ENCODE measurements at places on chromosomes 2 and 18.

DNA sequence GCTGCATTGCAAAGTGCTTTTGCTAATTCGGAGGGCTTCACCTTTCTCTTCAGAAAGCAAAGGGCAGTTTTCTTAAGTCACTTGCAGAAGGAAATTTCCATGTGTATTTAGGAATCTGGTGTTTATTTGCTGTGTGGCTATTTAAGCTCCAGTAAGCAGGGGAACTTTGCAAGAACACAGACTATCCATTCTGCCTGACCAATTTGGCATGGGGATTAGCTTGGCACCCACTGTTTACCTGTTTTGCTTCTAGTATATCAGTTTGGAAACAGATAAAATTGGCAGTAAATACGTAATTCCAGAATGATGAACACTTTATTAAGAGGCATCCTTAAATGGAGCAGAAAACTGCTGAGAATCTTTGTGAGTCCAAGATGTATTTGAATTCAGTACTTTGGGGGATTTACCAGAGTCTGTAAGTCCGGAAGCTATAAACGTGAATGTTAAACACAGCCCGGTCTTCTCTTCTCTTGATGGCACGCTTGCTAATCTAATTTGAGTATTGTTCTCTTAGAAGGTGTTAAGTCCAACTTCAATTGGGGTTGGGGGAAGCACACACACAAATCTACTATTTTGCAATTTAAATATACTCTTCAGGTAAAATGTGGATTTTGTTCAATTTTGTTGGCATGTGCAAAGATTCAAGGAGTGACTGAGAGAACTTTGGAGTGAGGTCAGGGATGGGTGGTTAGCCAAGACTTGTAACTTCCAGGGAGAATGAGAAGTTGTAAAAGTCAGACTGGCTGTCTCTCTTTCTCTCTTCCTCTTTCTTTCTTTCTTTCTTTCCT lies 650 bp downstream of the ACKR3 start:
- peak; percentile 9 for DNase-seq

DNA sequence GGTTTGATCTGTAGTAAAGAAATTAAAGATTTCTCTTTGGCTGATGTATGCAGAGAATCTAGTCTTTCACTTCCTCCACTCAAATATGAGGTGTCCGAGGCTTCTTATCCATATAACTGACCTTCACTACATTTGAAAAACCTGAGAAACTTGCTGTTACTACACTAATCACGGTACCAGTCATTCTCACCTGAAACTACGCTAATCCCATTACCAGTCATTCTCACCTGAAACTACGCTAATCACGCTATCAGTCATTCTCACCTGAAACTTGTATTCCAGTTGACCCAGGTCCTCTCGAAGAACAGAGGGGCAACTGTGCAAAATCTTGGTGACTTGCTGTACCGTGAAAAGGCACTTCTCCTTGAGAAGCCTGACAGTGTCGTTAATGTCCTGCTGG lies 5.1 kb downstream of the MTERF4 start:
- peak; percentile 24 for DNase-seq

DNA sequence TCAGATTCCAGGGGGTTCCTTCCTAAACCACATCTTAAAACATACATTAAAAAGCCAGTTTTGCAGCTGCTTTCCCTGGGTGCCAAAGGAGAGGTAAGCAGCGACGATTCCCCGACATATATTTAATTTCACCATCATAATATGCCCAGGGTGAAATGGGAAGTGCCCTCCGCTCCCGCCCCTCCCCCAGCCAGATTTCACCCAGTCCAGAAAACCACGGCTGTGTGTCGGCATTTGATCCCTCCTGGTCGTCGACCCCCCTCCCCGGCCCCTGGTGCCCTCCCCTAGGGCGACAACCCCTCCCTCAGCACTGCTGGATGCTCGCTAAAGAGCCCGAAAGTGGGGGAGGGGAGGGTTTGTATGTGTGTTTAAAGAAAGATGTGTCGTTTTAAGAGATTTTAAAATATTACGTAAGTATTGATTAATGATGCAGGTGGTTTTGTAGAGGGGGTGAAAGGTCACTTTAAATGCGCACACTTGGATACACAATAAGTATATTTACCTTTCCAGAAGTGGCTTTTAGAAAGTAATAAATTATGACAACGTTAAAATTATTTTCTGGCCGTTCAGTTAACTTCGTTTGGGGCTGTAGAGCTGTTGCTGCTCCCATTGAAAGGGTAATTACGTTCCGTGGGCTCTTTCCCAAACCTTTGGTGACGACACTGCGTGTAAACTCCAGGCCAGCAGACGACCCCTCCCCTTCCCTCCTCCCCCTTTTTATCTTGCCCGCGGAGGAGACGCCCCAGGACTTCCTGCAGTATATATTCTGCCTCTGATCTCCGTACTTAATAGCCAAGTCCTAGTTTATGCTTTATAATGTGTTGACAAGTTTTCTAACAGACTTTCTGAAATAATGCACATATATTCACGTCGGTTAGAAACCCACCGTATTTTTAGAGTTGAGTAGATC lies 3.4 kb upstream of the BCL11A start:
- DNase-seq: no peak

DNA sequence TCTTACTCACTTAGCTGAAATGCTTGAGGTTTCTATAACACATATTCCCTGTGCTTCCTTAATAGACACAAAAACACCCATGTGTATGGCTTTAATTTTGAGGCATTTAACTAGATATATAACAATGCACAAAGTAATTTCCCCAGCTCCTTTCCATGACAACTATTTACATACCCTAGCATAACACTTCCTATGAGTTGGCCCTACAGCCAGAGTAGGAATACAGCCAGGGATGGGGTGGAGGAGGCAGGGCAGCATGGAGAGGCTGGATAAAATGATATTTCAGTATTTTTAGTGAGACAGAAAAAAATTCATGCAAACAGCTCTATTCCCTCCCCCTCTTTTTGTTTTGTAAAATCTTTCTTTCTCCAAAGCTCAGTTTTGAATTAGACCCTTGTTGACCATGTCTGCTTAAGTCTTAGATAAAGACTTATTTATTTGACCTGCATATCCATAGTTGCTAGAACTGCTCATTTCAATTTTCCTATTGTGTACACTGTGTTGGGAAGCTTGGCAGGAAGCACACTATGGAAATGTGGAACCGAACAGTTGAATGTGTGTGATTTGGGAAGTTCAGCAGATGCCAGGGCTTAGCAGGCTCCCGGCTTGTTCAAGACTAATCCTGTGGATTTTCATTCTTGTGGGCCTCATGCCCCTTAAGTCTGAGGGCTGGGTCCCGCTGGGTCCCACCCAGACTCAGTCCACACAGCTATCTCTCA lies 11.2 kb upstream of the B3GNT2 start:
- DNase-seq: no peak

DNA sequence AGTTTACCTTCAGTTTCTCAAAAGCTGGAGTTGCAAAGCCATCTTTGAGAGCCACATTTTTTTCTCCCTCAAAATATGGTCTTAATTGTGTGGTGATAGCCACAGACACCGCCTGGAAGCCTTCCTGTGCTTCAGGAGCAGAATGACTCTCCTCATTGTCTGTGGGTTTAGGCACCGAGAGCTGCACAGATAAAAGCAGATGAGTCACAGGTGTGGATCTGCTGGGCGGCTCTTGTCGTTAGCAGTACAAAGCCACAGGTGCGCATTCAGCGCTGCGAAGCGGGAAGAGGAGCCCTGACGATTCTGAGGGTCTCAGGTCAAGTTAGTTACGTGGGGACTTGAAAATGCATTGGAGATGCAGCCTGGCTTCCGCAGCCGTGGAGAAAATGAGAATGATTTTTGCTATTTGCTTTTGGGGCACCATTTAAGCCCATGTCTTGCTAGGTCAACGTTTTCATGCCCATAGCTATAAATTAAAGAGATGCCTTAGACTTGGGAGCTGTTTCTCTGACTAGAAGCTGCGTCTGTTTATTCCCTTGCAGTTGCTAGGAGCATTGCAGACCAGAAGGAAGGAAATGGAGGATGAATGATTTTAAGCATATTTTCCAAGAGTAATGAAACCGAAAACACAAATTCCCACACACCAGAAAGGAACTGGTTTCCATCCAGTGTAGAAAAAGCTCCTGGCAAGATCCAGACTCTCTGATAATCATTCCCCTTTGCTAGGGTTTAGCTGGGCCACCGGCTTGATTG lies 51.5 kb downstream of the KLHL29 start:
- DNase-seq: peak; percentile 46

GRCh38 chr2:182197529-182197928 lies 211.9 kb downstream of the PPP1R1C start:
- no peak for DNase-seq

DNA sequence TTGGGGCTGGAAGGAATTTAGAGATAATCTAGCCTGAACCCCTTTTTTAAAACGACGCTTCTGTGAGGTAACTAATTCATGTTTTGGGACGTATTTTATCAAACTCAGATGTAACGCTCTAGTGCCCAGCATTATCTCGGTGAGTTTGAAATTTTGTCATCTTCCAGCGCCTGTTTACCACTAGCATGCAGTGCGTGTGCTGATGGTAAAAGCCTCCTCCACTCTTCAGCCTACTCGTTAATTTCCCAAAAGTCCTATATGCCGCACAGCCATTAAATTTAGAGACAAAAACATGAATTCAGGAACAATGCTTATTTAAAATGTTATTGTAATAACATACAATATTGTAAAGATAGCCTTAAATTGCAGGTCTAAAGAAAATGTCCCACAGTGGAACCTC lies 2.8 kb downstream of the ZCCHC2 start:
- no peak for DNase-seq

DNA sequence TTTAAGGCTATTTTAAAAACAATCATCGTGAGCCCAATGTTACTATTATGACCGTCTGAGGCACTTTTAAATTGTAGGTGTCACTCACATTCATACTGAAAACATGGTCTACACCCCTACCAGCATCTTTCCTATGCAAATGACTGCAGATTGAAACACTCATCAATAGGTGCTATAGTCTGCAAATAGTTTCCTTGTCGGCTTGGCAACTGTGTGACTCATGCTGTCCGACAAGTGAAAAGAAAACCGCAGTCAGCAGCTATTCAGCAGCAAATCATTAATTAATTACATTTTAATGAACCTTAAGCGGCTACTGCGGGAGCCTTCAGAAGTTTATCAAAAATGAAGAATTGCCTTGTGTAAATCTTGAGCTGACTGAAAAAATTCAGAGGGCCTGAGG lies 134.4 kb downstream of the FIGN start:
- no peak for DNase-seq

DNA sequence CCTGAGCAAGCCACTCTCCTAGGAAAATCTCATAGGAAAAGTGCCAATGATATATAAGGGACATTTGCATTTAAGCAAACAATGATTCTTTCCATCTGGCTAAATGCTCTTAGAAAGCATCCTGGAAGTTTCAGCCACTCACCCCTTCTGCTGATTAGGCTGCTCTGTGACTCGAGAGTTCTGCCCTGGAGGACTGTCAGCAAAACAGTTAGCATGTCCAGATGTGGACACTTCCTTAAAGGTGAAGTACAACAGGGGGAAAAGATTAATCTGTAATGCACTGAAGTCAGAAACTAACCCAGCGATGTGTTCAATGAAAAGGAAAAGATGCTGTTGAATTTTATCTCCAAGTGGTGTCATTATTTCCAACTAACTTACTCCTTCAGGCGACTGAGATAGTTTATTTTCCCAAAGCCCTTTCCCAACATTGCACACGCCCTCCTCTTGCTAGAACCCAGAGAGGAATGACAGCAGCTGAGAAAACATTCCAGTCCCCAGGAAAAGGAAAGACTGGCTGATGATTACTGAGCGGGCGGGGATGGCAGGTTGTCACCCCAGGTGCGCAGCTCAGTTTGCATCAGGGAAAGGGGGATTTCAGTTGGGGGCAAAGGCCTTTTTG lies 214.0 kb downstream of the SS18 start:
- no peak for DNase-seq

DNA sequence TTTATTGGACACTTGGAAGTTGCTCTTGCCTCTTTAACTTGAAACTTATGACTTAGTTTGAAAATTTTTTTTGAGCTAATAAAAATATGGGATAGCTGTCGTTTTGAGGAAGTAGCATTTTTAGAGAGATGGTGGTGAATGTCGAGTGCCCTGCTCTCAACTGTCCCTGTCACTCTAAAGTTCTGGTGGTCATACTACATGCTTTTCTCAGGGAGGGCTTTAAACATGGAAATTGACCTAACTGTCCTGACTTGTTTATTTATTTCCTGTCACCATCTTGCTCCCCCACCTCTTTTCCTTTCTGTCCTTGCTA lies 16.0 kb downstream of the CEP192 start:
- no peak for DNase-seq

DNA sequence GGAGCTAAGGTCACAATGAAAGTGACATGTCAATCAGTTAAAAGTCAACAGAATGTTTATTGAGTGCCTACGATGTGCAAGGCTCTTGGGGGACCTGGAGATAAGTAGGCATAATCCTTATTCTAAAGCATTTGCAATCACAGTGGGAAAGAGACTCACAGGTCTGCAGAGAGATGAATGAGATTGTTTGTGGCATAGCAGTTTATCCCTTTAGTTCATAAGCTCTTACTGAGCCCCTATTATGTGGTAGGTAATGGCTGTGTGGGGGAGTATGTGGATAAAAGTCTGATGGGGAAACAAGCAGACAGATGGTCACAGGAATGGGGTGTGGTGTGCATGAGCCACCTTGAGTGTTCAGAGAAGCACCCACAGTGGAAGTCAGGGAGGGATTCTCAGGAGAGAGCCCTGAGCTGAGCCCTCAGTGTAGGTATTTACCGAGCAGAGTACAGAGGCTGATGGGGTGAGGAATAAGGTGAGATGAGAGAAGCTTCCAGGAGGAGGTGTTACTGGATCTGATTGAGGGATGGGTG lies 48.1 kb downstream of the EMILIN2 start:
- no peak for DNase-seq

DNA sequence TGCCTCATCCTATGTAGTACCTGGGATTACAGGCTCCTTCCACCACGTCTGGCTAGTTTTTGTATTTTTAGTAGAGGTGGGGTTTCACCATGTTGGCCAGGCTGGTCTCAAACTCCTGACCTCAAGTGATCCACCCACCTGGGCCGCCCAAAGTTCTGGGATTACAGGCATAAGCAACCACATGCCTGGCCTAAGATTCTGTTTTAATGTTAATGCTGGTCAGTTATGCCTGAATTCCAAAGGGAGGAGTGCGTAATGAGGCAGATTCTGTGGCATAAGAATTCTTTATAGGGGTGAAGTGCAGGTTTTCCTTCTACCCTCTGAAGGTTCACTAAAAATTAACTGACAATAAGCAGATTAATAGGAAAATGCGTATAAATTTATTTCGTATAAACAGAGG lies 1343.8 kb upstream of the LRRTM1 start:
- DNase-seq: no peak

All from coronary artery (tissue), 2 donors.